ENCODE measurements at places on chromosomes 7 and 10.

GRCh38 chr10:7826971-7827370 lies 8.7 kb downstream of the TAF3 start:
- DNase-seq = no peak

- DNase-seq = no peak
Observed at GRCh38 chr7:42457663-42458062, 220.7 kb upstream of the GLI3 start.

DNA sequence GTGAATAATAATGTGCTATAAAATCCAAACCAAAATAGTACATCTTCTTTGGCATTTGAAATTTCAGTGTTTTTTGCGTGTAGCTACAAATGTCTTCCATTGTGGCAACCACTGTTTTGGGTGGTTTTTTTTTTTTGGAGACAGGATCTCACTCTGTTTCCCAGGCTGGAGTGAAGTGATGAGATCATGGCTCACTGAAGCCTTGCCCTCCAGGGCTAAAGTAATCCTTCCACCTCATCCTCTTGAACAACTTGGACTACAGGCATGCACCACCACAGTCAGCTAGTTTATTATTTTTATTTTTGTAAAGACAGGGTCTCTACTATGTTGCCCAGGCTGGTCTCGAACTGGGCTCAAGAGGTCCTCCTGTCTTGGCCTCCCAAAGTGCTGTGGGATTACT lies 455.1 kb downstream of the AUTS2 start:
- DNase-seq = no peak

GRCh38 chr7:117212969-117213877 lies 109.6 kb downstream of the WNT2 start:
- DNase-seq = peak; percentile 79

GRCh38 chr7:93574646-93575554 lies at the start of gene CALCR:
Gene CALCR, minus strand, starts transcription at chr7:93574724. Its CDS starts 87,743 bp downstream, at chr7:93486981.
- DNase-seq = peak; percentile 80

DNA sequence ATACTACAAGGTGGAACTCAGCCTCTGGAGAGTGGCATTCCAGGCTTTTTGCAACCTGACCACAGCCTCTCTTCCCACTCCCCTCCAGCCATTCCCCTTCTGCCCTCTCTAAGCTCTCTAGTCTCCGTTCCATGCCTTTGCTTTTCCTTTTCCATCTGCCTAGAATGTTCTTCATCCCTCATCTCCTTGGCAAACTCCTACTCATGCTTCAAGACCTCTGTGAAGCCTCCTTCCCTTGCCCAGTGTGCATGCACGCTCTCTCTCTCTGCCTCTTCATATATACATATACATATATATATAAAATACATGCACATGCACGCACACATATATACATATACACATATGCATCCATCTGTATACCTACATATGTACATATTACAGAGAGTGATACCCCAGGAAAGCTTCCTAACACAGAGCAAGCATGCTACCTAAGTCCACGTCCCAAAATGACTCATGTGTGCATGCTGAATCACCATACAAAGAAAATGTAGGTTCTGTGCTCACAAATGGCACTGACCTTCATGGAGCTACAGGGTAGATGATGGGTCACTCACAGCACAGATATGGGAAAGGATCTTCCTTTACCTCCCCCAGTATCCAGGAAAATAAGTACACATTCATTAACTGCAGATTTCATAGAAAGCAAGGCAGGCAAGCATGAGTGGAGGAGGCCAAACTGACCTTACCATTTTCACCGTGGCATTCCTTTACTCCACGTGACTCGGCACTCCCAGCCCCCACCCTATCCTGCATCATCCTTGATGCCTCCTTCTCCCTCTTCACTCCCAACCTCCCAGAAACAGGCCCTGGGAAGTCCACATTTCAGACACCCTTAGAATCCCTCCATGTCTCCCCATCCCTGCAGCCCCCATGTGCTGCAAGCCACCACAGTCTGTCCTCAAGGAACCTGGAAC lies 238.4 kb upstream of the ZMIZ1 start:
- DNase-seq = no peak

DNA sequence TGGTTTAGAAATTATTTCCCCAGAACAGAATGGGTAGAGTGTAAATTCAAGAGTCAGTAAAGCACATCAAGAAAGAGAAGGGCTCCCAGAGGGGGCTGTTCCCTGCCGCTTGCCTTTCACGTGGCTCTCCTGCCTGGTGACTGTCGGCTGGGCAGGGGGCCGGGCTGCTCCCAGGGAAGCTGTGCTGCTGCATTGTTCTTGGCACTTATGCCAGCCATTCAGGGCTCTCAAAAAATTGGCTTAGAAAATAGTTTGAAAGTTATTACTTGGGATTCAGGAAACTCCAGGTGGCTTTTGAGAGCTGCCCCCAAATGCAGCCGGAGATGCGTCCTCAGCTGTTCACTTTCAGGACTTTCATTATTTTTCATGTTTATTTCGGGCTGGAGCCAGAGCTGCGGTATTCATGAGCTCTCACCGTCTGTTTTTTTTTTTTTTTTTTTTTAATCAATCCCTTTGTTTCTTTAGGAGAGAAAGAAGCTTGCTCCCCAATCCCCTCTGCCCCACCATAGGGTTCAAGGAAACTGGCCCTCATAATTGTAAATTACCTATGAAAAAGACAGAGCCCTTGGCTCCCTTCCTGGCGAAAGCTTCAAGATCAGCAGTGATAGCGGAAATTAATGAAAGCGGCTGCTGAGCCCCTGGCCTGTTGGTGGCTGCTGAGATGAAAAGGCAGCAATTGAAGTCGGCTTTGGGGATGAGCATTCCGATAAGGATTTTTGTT lies 94.1 kb downstream of the SORCS3 start:
- peak; percentile 47 for DNase-seq

DNA sequence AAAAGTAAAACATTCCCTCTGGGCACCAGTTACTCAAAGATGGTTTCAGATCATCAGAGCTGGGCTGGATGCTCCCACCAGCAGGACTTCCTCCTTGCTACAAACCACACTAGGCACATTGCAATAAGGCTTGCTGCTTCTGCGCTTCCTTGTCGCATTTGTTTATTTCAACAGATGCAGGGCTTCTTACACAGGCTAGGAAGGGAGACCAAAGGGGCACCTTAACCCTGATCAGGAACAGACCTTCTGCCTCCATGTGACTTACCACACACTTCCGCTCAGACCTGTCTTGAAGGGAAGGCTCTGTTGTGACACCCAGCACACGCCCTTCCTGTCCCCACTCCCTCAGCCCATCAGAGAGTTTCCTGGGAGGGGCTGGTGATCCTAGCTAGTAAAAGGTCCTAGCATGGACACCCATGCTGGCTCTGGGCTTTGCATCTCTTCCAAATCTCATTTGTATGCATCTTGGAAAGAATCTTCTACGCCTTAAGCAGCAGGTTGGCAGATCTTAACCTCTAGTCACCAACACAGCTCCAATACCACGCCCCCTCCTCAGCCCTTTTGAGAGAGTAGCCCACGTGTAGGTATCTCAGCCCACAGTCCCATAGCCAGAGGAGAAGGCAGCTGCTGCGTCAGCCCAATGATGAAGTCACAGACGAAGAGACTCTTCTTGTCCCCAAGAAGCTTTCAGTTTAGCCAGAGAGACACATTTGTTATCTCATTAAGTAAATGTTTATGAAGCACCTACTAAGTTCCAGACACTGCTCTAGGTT lies 47.1 kb upstream of the SVIL start:
- DNase-seq = no peak

- DNase-seq = no peak
Observed at GRCh38 chr7:130349911-130350782, 5.5 kb downstream of the CPA5 start.
